ENCODE measurements at places on chromosomes 11 and 22. TPM values are rescaled to one million over a fixed set of nuclear protein-coding genes. Genes with fewer than 3 reads are reported as not detected.

GRCh38 chr22:36386351-36386899 lies 1.3 kb downstream of the MYH9 start:
- DNase-seq: no peak

DNA sequence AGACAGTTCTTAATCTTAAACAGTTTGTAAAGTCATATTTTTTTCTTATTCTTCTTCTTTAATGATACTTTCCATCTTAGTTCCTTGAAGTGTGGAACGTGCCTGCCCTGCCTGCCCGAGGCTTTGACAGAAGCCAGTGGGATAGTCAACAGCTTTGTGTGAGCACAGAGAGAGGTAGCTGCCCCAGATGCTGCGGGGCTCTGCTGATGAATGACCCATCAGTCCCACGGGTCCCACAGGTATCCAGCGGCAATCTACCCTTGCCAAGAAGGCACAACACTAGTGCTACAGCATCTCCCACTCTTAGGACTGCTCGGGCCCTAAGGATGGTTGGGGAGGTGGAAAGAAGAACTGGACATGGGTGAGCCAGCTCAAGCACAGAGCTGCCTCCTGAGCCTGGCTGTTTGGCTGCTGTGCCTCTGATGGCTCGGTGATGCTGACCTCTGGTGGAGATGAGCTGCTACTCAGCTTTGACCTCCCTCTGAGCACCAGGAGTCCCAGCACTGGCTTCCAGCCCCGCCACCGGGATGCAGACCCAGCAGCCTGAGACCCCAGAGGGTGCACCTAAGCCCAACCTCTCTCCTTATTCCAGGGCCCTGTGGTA lies 11.8 kb upstream of the APLNR start:
- DNase-seq: no peak

DNA sequence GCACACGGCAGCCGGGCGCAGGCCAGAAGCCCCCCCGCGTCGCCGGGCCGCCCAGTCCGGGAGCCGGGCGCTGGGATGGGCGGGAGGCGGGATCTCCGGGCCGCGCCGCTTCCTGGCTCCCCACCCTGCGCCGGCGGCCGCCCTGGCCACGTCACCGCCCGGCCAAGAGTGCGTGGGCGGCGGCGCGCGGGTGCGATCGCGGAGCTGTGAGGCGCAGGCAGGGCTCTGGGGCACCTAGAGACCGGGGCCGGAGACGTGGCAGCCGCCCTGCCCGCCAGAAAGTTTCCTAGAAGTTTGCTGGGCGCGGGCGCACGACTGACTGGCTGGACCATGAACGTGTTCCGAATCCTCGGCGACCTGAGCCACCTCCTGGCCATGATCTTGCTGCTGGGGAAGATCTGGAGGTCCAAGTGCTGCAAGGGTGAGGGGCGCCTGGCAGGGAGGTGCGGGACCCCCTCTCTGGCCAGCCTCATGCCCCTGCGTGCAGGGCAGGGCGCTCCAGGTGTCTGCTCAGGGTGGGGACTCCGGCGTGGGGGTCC lies at the start of gene KDELR3:
Gene KDELR3, plus strand, starts transcription at position 193 of the 539 bp plus-strand sequence. Its CDS starts 138 bp downstream, at position 331.
- no peak for DNase-seq

DNA sequence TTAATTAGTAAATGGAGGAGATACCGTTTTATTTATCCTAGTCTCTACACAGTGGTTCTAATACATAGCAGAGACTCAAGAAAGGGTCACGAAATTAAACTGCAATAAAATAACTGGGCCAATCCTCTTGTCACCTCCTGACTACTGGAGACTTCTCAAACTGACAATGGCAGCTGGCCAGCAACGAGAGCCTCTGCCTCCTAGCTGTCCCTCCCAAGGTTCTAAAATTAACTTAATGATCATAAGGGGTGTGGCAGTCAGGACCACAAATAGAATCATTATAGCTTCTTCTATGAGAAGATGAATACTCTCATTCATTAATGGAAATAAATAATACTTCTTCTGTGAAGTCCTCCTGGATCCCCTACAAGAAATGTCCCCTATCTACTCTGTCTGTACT lies 63.8 kb upstream of the APOA1 start:
- DNase-seq: no peak

ATF4 gene
- total RNA-seq: 790 TPM

PGM2L1 gene
- total RNA-seq: 5.6 TPM

DNA sequence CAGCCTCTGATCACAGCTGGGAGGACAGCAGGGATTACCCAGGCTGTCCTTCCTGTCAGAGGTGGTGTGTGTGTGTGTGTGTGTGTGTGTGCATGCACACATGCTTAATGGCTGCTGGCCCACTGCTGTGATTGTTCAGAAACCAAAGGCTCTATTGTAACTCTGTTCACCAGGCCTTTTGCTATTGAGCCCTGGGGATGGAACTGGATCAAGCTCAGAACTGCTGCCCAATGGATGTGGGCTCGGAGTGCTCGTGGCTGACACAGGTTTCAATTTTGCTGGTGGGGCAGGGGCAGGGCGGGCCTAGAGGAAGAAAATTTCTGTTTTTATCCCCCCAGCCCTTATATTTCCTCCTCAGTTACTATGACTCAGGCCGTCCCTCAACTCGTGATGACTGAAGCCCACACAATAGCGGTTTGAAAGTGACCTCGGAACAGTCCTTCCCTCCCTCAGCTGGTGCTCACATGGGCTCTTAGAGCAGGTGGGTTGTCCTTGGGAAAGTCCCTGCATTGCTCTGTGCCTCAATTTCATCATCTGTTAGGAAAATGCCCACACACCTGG lies 359.3 kb downstream of the TENM4 start:
- no peak for DNase-seq

CCDC88B gene
- total RNA-seq: 7.8 TPM

DNA sequence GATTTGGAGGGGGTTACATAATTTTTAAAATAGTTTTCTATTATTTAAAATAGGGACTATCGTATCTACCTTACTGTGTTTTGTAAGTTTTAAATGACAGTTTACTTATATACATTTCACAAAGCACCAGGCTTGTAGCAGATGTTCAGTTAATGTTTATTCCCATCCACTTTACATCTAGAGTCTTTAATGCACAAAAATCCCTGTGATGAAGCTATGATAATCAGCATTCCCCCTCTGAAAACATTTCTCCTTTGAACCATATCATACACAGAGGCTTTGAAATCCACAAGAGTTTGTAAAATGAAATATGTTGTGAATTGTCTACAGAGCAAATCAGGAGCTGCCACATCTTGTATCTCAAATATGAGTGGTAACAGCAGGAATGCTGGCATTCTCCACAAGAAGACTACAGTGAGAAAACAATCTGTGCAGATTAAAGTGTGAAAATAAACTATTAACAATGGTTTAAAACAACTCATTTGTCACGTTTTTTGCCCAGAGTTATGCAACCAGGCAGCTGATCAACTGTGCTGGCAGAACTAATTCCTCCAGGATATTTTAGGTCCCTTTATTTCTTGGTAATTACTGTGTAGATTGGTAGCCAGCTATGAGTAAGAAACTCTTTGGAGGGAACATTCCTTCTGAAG lies 699.1 kb upstream of the ARHGAP42 start:
- DNase-seq: no peak

OR51E2 gene
- total RNA-seq: under 0.01 TPM

SHANK3 gene
- 13.3 TPM for total RNA-seq
